ENCODE measurements at places on chromosomes 5 and 9.
A peak's percentile ranks its signal among the peaks of the same experiment; 100 is the strongest.

DNA sequence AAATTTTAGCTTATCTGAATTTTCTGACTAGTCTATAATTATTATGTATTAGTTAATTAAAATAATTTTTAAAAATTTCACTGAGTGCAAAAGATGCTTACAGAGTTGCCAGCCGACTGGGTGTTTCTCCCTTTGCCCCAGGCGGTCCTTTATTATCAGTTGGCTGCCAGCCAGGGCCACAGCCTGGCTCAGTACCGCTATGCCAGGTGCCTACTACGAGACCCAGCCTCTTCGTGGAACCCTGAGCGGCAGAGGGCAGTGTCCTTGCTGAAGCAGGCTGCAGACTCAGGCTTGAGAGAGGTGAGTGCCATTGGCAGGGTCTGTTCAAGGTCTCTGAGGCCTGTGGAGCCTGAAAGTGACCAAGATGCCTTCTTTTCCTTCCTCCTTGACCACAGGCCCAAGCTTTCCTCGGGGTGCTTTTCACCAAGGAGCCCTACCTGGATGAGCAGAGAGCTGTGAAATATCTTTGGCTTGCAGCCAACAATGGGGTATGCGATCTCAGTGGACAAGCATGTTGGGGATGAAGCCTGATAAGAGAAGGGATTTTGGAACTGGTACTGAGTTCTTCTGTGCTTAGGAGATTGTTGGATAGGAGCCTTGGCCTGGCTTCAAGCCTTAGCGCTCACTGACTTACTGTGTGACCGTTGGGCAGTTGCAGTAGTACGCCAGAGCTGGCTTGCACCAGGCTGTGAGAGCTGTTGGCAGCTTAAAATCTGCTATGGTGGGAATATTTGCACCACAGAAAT is 10.6 kb downstream of the DELE1 start:
- DNase-seq, result no peak

DNA sequence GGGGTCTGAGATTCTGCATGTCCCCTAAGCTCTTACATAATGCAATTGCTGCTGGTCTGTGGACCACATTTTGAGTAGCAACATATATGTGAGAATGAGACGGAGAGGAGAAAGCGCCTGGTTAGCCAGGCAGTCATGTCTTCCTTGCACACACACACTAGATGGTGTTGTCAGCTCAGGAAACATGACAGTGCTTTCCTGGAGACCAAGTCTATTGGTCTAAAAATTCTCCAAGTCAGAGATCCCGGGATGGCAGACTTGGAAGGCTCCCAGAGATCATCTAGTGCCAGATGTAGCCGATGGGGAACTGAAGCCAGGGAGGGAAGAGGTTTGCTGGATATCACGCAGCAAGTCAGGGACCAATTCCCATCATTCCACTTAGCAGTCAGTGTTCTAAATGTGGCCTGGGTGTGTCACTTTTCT is 53.4 kb downstream of the GALNT12 start:
- no peak for DNase-seq

DNA sequence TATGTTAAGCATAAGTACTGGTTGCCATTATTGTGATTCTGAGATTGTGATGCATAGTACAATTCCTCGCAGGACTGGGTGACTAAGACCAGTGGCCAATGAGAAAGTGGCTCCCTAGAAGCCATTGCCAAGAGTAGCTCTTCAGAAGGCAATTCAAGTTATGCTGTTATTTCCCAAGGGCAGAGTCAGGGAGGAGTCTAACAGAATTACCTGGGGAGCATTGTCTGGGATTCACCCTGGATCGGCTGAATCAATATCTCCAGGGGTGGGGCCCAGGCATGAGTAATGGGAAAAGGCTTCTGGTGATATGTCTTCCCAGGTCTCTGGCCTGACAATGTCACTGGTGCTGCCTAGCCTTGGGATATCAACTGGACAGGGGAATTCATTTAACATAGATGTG is 10.9 kb upstream of the ARHGEF28 start:
- DNase-seq, result no peak

GRCh38 chr5:177419046-177419445 is 7.4 kb upstream of the GRK6 start:
- DNase-seq, result no peak

- no peak for DNase-seq
Measured at GRCh38 chr5:112625689-112626438, 111.8 kb upstream of the APC start.

DNA sequence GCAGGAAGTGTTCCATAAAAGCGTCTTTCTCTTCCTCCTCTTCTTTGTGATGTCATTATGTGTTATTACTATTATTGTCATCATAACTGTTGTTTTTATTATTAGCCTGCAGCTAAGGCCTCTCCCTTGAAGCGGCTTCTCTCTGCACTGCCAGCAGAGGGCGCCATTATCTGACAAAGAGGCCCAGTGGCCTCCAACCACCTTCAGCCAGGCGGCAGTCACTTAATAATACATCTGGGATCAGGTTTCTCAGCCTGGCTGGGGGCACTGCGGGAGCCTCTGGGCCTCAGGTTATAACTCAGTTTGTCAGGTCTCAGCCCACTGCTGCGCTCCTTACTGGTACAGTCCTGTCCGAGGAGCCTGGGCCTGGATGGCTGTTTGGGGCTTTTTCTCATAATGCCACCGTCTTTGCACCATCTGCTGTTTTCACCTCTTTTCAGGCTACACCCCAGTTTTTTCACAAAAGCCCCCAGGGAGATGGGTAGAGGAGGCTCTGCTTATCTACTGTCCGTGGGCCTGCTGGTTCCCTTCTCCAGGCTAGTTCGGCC is 281.9 kb downstream of the NSG2 start:
- peak; percentile 71 for DNase-seq

DNA sequence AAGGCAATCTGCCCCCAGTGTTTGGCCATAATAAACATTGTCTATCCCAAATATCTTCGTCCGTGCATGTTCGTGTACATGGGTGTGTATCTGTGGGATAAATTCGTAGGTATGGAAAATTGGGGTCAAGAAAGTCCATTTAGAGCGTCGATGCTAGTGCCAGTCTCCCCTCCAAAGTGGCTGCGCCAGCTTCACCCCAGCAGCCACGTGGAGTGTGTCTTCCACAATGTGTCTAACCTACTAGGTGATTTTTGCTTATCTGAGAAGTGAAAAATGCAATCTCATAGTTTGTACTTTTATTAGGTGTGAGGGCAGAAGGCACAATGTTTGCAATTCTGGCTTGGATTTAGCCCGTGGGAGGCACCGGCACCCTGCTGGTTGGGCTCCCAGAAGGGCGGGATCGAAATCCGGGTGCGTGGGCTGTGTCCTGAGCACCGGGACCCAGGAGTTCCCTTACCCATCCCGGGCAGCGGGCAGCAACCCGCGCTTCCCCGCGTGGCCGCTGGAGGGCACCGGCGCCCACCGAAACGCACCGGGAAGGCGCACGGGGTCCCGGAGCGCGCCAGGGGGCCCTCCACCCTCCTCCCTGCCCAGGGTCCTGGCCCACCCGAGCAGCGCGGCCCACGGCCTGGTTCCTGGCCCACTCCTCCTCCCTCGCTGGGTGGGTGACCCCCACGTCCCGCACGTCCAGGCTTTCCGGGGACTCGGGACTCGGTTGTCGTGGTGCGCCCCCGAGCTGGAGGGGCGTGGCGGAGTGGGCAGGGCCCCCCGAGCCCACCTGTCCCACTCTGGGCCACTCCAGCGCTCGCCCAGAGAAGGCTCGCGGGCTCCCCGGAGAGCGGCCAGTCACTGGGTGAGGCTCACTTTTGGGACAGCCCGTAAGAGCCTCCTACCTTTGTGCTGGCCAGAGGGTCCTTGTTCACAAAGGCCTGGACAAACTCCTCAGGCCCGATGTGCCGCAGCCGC is 55.4 kb upstream of the RNF130 start:
- peak; percentile 42 for DNase-seq

DNA sequence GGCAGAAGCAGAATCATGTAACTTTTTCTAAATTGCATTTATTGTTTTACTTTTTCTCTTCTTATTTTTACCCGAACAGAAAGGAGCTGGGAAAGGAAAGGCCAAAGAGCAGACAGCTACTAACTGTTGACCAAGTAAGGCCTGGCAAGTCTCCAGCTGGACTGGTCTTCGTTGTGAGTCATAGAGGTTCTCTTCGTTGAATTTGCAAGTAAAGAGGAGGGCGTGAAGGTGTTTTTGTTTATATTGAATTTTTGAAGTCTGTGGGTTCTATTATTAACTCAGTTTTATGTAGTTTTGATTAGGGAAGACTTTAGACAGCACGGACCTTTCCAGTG is 416.5 kb upstream of the CCNH start:
- DNase-seq, result no peak

GRCh38 chr9:125700791-125701190 is 6.2 kb downstream of the MAPKAP1 start:
- peak; percentile 80 for DNase-seq

DNA sequence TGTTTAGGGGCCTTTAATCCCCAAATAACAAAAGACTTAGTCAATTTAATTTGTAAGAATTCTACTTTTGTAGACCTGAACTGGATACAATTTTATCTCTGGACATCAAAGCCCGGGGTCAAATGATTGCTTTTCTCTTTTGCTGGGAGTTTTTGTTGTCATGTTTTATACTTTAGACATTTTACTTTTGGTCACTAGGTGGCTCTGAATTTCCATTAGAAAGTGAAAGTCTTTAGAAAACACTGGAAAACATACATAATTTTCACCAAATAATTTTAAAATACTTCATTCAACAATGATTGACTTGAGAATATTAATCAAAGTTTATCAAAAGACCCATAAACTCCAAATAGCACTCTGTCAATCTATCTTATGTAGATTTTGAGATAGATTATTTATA is 2.8 kb upstream of the PCA3 start:
- DNase-seq, result no peak

GRCh38 chr9:13588151-13589033 is 308.9 kb upstream of the MPDZ start:
- no peak for DNase-seq

- DNase-seq, result no peak
Measured at GRCh38 chr5:39015743-39016586, 58.2 kb downstream of the RICTOR start.

DNA sequence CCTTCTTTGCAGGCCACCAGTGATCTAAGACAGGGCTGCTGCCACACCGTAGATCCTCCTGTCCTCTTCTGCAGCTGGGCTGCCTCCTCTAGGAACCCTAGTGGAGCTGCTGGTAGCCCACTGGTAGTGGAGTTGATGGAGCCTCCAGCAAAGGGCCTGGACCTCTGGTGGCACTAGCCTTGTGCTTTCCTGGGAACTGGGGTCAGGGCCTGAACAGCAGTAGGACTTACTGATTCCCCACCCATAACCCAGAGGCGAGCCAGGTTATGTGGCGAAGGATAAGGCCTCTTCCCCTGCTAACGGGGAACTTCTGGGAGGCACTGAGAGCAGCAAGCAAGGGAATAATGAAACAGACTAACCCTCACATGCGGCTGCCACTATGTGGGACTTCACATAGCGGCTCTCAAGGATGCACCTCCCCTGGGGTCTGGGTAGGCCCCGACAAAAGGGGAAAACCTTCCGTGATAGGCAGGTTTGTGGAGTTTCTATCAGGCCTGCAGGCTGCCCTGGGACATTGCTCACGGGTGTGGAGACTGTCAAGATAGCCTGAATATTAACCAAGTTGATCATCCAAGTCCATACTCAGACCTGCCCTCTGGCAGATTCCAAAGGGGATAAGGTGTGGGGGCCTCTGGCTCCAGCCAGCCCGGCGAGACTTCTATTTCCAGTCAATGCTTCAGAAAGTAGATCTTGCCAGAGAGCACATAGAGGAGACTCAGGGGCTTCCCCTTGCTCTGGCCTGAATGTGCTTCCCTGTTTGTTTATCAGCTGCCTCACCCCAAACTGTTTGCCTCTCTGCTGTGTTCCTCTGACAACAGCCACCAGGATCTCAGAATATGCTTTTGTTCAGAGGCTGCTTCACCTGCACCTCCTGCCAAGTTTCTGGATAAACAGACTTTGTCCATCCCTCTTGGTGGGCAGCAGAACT is 7.4 kb downstream of the SLC22A4 start:
- no peak for DNase-seq

- DNase-seq, result no peak
Measured at GRCh38 chr5:8295141-8295540, 426.2 kb downstream of the MTRR start.

- peak; percentile 38 for DNase-seq
Measured at GRCh38 chr9:37390759-37391158, 31.7 kb upstream of the GRHPR start.

DNA sequence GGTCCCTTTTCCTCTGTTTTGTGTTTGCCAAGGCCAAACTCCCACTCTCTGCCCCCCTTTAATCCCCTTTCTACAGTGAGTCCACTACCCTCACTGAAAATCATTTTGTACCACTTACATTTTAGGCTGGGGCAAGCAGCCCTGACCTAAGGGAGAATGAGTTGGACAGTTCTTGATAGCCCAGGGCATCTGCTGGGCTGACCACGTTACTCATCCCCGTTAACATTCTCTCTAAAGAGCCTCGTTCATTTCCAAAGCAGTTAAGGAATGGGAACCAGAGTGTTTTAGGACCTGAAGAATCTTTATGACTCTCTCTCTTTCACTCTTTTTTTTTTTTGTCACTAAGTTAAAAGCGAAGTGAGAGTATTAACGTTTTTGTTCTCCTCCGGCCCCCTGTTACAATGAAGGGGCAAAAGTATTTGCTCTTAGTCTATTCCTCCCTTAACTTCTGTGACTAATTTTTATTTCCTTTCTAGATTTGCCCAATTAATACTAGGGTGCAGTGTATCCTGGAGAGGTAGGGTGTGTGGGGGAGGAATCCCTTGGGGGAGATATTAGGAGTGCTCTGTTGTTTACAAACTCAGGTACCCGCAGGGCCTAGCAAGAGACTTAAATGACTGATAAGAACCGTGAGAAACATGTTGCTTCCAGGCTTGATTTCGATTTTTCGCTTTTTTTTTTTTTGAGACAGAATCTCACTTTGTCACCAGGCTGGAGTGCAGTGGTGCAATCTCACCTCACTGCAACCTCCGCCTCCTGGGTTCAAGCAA is 14.7 kb downstream of the GM2A start:
- no peak for DNase-seq

DNA sequence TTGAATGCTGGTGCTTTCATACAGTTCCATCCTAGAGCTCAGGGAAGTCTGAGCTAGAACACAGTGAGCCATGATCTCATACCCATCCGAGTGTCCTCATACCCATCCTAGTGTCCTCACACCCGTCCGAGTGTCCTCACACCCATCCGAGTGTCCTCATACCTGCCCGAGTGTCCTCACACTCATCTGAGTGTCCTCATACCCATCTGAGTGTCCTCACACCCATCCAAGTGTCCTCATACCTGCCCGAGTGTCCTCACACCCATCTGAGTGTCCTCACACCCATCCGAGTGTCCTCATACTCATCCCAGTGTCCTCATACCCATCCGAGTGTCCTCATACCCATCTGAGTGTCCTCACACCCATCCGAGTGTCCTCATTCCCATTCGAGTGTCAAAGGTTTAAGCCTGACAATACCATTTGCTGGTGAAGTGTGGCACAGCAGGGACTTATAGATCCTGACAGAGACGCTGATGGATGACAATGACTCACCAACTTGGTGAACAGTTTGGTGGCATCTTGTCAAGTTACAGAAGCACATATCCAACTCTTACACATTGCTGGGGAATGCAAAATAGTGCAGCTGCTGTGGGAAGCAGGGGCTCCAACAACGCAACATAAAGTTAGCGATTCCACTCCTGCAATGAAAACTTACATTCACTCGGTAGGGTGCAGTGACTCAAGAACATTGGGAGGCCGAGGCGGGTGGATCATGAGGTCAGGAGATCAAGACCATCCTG is 77.0 kb upstream of the COL5A1 start:
- DNase-seq, result no peak

GRCh38 chr9:89493671-89494070 is 4.2 kb downstream of the SEMA4D start:
- DNase-seq, result no peak
